Cardiac muscle cell (in vitro differentiated cells and primary cell): ENCODE measurements at places on chromosomes 1 and 21.
A peak's percentile ranks its signal among the peaks of the same experiment; 100 is the strongest.

GRCh38 chr1:183247931-183248330, 61.9 kb downstream of the LAMC2 start:
- no peak for DNase-seq

DNA sequence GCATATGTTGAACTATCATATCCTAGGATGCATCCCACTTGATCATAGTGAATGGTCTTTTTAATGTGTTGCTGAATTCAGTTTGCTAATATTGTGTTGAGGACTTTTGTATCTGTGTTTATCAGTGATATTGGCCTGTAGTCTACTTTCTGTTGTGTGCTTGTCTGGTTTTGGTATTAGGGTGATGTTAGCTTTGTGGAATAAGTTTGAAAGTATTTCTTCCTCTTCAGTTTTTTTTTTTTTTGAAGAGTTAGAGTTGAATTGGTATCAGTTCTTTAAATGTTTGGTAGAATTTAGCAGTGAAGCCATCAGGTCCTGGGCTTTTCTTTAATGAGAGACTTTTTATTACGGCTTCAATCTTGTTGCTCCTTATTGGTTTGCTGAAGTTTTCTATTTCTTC, 162.3 kb downstream of the VAV3 start:
- no peak for DNase-seq

- no peak for DNase-seq
Observed at GRCh38 chr1:177561436-177561835, 390.7 kb downstream of the BRINP2 start.

GRCh38 chr1:154951901-154952657, 3.8 kb downstream of the PBXIP1 start:
- DNase-seq: no peak

- DNase-seq: no peak
Observed at GRCh38 chr1:29245876-29246275, 9.6 kb downstream of the PTPRU start.

- no peak for DNase-seq
Observed at GRCh38 chr1:31273619-31274018, 23.0 kb downstream of the SNRNP40 start.

DNA sequence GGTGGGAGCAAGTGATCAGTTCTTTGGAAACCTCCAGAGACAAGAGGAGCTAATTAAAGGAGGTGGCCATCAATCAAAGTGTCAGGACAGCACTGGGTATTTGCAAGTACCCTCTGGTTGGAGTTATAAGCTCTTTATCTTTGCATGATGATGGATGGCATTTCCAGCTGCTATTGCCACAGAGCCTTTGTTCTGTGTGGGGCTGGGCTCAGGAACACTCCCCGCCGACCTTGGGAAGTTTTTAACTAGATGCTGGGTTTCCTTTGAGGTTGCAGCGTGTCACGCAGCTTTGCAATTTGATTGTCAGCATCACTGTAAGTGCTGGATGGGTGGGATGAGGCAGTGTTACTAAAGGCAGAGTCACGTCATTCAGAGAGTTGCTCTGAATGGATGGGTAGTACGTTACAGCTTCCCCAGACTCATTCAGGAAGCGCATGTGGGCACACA, 68.9 kb downstream of the CNIH3 start:
- DNase-seq: no peak

DNA sequence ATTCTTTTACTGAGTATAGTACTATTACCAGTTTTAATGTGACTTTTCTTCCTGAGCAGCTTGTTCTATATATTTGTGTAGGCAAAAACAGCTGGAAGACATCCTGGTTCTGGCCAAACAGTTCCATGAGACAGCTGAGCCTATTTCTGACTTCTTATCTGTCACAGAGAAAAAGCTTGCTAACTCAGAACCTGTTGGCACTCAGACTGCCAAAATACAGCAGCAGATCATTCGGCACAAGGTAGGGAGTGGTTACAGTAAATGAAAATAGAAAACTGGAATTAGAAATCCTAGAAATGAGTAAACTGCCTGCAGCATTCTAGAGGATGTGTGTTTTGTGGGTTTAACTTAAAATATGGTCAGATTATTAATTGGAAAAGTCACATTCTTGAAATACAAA, 64.1 kb upstream of the BMP8A start:
- DNase-seq: peak; percentile 23

- peak; percentile 25 for DNase-seq
Observed at GRCh38 chr21:28614791-28615190, 377.9 kb downstream of the LTN1 start.

- DNase-seq: no peak
Observed at GRCh38 chr1:192998536-192998935, 60.6 kb downstream of the UCHL5 start.

DNA sequence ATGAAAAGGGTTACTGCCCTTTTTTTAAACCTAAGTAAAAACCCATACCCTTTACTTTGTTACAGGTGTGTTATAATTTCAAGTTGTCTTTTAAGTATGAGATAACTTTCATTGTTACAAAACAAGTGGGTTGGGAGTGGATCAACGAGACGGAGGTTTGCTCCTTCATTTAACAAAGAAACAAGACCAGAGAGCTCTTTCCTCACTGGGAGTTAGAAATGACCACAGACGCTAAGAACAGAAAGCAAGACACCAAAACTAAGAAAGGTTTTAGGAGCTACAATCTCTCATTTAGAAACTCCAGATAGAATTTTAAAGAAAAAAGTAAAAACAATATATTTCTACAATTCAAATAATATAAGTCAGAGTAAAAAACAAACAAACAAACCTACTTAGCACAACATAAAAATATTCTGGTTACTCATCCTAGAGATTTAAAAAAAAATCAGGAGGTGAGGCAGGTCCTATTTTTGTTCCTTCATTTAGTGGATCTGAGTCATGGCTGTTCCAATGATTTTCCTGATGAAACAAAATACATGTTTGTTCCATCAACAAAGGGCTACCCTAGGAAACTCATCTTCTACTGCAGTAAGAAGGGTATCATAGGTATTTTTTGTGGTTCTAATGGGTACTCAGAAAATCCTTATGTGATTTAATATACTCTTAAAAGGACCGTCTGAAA, 33.0 kb downstream of the APP start:
- DNase-seq: no peak

GRCh38 chr21:43771199-43771675, 4.9 kb downstream of the CSTB start:
- no peak for DNase-seq

DNA sequence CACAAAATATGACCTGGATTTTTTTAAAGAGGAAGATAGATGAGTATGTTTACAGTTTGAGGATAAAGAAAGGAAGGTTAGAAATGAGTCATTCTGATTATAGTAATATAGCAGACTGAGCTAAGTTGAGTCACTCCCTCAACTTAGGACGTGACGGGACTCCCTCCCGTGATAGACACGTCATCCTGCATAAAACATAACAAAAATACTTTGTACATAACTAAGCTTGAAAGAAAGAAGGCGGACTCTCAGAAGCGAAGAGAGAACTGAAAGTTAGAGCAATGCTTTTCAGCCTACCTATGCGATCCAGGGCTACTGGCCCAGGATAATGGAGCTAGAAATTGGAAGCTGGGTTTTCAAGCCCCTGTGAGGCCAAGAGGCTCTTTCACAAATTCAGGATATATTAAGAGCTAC, 53.0 kb upstream of the DESI2 start:
- DNase-seq: peak; percentile 94

- no peak for DNase-seq
Observed at GRCh38 chr1:227919906-227920305, 27.8 kb downstream of the WNT9A start.

- no peak for DNase-seq
Observed at GRCh38 chr1:1967151-1967550, 36.4 kb downstream of the CFAP74 start.

DNA sequence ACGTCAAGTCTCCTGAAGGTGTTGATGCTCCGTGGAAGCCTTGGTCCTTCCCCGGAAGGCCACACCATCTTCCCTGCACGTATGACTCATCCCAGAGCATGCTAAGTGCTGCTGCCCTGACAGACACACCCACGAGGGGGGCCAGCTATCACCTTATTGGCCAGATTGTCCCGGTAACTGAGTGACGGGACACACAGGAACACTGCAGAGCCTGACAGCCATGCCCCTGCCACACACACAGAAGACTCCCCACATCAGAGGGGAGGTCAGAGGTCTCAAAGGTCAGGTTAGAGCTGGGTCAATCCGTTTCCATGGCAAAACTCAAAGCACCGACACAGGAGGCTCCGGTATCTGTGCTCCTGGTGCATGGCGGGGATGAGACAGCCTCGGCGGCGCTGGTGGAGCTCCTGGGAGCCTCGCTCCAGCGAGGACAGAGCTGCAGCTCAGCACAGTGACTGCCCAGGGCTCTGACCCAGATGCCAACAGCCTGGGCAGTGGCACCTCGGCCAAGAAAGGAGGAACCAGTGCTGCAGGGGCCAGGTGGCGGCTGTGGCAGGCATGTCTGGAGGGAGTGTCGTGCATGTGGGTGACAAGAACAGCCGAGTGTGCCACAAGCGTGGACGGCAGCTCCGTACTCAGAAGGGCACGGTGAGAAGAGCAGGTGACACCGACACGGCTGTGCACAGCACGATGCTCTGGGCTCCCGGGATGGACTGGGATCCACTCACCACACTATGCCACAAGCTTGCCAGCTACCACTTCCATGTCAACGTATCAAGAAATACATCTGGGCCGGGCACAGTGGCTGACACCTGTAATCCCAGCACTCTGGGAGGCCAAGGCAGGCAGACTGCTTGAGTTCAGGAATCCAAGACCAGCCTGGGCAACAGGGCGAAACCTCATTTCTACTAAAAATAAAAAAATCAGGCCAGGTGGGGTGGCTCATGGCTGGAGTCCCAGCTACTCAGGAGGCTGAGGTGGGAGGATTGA, 14.8 kb upstream of the TMEM240 start:
- no peak for DNase-seq

DNA sequence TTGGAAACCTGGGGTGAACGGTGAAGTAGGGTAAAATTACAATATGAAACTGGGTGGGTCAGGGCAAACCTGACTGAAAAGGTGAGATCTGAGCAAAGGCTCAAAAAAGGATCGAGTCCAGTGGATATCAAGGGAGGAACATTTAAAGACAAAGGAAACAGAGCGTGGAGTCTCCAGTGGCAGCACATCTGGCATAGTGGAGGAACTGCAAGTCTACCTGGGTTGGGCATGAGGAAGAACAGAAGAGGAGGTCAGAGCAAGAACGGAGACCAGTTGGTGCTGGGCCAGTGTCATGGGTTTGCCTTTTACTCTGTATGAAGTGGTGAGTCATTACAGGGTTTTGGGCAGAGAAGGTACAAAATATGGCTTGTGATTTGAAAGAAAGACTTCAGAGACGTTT, 163.7 kb downstream of the NTPCR start:
- DNase-seq: no peak

GRCh38 chr1:193358419-193358818, 172.0 kb upstream of the B3GALT2 start:
- no peak for DNase-seq

GRCh38 chr1:46719689-46720088, 775 bp upstream of the EFCAB14 start:
- no peak for DNase-seq

GRCh38 chr1:60589916-60590315, 492.4 kb upstream of the NFIA start:
- peak; percentile 32 for DNase-seq

- no peak for DNase-seq
Observed at GRCh38 chr1:176205332-176205914, 1.7 kb downstream of the COP1 start.

DNA sequence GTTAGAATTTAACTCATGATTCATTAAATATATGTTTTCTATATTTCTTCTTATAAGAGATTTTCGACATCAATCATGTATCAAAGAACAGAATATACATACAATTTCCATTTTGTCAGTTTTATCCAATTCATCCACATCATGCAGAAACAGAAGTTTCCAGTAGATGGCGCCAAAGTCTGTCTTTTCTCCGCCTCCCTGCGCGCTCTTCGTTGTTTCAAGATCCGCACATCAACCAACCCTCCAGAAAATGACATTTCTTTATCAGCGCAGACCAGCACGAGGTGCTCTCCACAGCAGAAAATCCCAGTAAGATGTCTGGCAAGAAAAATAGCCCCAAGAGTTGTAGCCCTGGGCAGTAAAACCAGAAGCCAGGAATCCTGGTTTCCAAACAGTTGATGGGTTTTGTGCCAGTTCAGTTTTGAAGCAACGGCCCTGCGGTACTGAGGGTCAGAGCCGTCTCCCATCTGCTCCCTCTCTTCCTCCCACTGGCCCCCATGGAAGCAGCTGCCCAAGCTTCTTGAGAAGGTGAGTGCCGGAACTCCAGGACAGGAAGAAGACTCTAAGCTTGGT, 38.6 kb upstream of the GPR137B start:
- peak; percentile 73 for DNase-seq
